ENCODE measurements at places on chromosomes 12 and 14. TPM values are rescaled to one million over a fixed set of nuclear protein-coding genes. Genes with fewer than 3 reads are reported as not detected.

PIWIL1 gene
- total RNA-seq: not detected

MYO1H gene
- not detected for total RNA-seq

PIANP gene
- total RNA-seq: 0.97 TPM

FIGNL2 gene
- total RNA-seq: 0.25 TPM

CMA1 gene
- not detected for total RNA-seq

CLEC2A gene
- not detected for total RNA-seq

TMCC3 gene
- 1.1 TPM for total RNA-seq

RNU7-1 gene
- not detected for total RNA-seq

DLGAP5 gene
- 31.4 TPM for total RNA-seq

SERPINA10 gene
- not detected for total RNA-seq

KRT7 gene
- 4,828 TPM for total RNA-seq

SH2B3 gene
- total RNA-seq: 7.0 TPM

COL2A1 gene
- total RNA-seq: 0.07 TPM

C12orf57 gene
- total RNA-seq: 340 TPM

TMEM106C gene
- total RNA-seq: 121 TPM

TCL1B gene
- total RNA-seq: not detected

PTPN6 gene
- 12.9 TPM for total RNA-seq

BEST3 gene
- total RNA-seq: 1.5 TPM

ANKRD9 gene
- 11.0 TPM for total RNA-seq

HSPB8 gene
- total RNA-seq: 15.4 TPM

CFAP251 gene
- 1.5 TPM for total RNA-seq

LEMD3 gene
- 7.2 TPM for total RNA-seq

NAP1L1 gene
- 642 TPM for total RNA-seq

REC8 gene
- 5.4 TPM for total RNA-seq

ACVRL1 gene
- total RNA-seq: 0.14 TPM
